ENCODE measurements at places on chromosomes 12 and 14. TPM values are rescaled to one million over a fixed set of nuclear protein-coding genes. Genes with fewer than 3 reads are reported as not detected.

- no peak for DNase-seq
These were observed 58.6 kb downstream of the SERPINA3 start for GRCh38 chr14:94670692-94671285.

GRCh38 chr12:132342251-132343227, 13.2 kb upstream of the GALNT9 start:
- no peak for DNase-seq

GRCh38 chr12:46818642-46819041, 7.2 kb downstream of the SLC38A4 start:
- no peak for DNase-seq

- DNase-seq: peak; percentile 99
These were observed 110.6 kb downstream of the CACNA1C start for GRCh38 chr12:2163177-2163941.

DNA sequence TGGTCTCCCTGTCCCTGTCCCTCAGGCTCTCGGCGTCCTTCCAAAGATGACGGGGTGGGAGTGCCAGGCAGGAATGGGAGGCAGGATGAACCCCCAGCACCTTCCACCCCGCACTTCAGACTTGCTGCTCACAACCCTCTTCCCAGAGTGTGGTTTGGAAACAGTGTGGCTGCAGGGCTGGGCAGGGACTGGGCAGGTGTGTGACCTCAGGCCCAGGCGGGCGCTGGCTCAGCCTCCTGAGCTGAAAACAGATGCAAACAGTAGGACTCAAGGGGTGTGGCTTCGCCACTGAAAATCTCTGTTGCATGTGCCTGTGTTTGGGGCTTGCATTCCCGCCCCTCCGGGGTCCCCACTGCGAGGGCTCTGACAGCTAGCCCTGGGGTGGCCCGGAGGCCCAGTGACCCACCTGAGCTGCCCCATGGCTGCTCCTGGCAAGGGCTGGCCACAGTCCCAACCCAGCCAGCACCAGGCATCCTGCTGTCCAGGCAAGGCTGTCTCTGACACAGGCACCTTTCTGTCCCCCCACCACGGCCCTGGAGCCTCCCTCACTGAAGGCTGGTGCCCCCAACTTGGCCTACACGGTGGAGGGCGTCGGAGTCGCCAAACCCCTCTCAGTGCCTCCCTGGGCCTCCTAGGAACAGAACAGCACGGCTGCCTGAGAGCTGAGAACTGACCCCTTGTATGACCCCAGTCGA, 46.1 kb downstream of the BEGAIN start:
- DNase-seq: no peak

DNA sequence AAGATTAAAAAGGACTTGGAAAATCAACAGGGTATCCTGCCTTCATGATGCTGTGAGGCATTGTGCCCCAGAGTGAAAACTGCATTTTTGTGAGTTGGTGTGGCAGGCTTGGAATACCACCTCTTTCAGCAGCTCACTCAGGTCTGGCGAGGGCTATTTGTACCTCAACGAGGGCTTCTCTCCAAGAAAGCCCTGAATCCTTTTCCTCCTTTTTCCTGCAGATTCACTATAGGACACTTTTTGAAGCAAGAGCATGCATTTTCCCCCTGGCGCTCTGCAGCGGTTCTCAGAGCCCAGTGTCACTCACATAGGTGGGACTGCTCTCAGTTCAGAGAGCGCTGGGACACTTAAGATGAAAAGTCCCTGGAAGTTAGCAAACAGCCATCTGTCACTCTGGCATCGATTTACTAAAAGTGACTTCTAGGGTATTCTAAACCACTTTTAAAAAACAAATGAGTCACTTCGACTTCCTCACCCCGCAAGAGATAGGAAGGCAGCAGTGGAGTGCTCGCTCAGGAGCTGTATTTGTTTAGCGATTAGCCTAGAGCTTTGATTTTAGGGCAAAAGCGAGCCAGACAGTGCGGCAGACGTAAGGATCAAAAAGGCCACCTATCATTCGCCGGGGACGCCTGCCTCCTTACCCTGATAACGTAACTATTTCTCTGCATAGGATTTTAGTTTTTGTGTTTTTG, 782 bp upstream of the LGR5 start:
- no peak for DNase-seq

GRCh38 chr14:58677001-58677400, 39.2 kb downstream of the DACT1 start:
- no peak for DNase-seq

GRCh38 chr14:31487886-31488285, at the start of gene GPR33:
Gene GPR33 (minus strand): TSS chr14:31488039. CDS start chr14:31483965, 4,074 bp downstream.
- no peak for DNase-seq

GRCh38 chr12:82015623-82016347, 256.6 kb upstream of the PPFIA2 start:
- no peak for DNase-seq

- DNase-seq: peak; percentile 62
These were observed 172.4 kb upstream of the NTF3 start for GRCh38 chr12:5259523-5259922.

The EMP1 gene
- total RNA-seq: 71.7 TPM

The MORN3 gene
- total RNA-seq: 0.70 TPM

The VRTN gene
- total RNA-seq: 0.14 TPM

All from astrocyte (in vitro differentiated cells and primary cell).